ENCODE measurements at places on chromosomes 4 and X. TPM values are rescaled to one million over a fixed set of nuclear protein-coding genes. Genes with fewer than 3 reads are reported as not detected.

The HSPA4L gene
- total RNA-seq: 2.2 TPM

- DNase-seq: no peak
These were observed 21.7 kb upstream of the CD38 start for GRCh38 chr4:15756361-15756861.

DNA sequence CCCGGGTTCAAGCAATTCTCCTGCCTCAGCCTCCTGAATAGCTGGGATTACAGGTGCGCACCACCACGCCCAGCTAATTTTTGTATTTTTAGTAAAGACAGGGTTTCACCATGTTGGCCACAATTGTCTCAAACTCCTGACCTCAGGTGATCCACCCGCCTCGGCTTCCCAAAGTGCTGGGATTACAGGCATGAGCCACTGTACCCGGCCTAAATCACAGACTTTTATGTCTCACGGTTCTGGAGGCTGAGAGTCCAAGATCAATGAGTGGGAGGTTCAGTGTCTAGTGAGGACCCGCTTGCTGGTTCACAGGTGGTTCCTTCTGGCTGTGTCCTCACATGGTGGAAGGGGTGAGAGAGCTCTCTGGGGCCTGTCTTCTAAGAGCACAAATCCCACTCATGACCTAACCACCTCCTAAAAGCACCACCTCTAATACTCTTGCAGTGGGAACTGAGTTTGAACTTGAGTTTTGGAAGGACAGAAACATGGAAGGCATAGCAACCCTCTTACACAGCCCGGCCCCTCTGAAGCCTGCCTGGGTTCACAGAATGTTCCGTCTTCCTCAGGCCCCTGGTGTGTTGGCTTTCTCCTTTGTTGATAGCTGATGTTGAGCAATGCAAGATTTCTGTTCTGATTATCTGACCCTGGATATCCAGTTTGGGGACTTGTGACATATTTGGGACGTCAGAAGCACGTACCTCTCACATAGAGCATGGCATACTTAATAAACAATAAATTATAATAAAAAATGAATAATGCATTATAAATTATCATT, 1.9 kb upstream of the AKAP17A start:
- DNase-seq: no peak

GRCh38 chr4:177147668-177148067, 162.0 kb upstream of the NEIL3 start:
- no peak for DNase-seq

GRCh38 chr4:85149676-85150075, 183.2 kb upstream of the WDFY3 start:
- no peak for DNase-seq

DNA sequence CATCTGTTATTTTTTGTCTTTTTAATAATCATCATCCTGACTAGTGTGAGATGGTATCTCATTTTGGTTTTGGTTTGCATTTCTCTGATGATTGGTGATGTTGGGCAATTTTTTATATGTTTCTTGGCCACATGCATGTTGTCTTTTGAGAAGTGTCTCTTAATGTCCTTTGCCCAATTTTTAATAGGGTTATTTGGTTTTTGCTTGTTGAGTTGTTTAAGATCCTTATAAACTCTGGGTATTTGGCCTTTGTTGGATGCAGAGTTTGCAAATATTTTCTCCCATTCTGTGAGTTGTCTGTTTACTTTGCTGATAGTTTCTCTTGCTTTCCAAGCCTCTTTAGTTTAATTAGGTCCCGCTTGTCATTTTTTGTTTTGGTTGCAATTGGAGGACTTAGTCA, 152.1 kb upstream of the MED14 start:
- no peak for DNase-seq

DNA sequence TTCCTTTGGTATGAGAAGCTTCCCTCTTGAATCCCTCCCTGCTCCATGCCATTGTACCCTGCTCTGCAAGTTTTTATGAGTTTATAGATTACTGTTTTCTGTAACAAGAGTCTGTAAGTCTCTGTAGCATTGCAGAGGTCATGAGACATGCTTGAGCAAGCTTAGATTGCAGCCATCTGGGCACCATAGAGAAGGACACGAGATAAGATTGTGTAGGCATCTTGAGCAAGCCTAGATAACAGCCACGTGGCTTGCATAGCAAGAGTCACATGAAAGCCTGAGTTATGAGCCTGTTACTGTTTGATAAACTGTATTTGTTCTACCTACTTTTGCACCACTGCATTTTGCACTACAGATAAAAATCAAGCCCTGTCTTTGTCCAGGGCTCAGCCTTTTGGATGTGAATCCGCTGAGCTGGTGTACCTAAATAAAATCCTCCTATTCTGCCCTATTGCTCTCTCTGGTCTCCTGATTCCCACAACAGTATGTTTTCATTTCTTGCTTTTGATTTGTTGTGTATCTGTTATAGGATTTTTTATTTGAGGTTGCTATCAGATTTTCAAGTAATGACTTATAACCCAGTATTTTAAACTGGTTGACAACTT, 127.4 kb upstream of the ANKRD50 start:
- DNase-seq: no peak

DNA sequence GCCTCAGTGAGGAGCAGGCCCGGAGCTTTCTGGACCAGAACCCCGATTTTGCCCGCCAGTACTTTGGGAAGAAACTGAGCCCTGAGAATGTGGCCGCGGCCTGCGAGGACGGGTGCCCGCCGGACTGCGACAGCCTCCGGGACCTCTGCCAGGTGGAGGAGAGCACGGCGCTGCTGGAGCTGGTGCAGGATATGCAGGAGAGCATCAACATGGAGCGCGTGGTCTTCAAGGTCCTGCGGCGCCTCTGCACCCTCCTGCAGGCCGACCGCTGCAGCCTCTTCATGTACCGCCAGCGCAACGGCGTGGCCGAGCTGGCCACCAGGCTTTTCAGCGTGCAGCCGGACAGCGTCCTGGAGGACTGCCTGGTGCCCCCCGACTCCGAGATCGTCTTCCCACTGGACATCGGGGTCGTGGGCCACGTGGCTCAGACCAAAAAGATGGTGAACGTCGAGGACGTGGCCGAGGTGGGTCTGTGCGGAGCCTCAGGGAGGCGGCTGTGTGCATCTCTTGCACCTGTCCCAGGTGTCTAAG, 323 bp downstream of the PDE6B start:
- DNase-seq: peak; percentile 42

The RTL3 gene
- 1.1 TPM for total RNA-seq

- no peak for DNase-seq
These were observed 74.6 kb upstream of the SH3RF1 start for GRCh38 chr4:169345316-169345721.

DNA sequence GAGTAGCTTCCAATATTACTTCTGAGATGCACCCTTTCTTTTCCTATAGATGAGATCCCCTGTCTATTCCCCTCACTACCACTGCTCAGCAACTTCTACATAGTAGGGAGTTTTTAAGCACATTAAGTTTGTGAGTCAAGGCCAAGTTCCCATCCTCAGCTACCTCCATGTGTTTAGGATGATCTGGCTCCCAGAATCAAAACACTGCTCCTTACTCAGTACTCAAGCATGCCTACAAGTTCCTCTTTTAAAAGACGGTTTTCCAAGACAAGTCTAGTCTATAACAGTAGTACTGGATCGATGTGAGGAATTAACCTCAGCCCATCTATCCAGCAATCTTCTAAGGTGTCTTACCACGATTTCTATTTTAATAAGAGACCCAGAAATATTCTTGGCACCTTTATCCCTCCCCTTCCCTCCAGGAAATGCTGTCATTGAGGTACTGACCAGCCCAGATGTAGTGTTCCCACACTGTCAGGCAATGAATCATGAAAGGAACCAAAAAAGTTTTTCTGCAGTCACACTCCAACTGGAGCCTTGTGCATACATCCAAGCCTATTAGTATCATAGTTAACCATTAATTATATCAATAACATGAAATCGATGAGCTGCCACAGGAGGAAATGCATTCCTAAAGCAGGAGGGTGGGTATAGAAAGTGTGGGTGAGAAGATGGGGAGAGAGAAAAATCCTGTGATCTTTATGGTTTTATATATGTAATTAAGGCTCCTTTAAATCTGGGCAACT, 29.6 kb downstream of the AREG start:
- no peak for DNase-seq

The SLC16A2 gene
- total RNA-seq: 2.3 TPM

The MXRA5 gene
- total RNA-seq: 4.7 TPM

The PLAC1 gene
- total RNA-seq: not detected

DNA sequence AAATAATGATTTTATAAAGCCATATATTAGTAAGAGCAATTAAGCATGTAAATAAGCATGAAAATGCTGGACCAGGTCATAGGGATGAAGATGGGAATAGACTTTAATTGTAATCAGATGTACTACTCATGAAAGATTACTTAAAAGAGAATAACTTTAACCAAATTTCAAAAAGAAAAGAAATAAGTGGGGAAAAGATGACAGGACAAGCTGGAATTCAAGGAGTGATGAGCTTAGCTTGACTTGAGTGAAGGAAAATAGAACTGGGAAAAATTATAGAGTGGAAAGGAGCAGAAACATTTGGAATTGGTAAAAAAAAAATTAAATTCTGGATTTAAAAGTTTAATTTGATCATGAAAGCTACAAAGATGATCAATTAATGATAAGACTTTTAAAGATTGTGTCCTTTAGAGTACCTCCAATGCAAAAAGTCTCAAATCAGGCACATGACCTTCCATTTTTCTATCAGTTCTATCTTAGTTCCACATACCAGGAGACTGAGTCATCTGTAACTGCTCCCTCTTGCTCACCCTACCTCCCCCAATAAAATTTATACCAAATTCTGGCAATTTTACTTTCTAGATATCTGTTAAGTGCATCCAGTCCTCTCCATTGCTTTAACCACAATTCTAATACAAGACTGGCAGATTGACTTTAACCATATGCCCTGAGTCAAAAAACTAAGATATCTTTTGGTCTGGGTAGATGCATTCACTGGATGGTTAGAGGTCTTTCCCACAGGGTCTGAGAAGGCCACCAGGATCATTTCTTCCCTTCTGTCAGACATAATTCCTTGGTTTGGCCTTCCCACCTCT, 56.4 kb upstream of the SLIT2 start:
- no peak for DNase-seq

- no peak for DNase-seq
These were observed 31.0 kb upstream of the PLK4 start for GRCh38 chr4:127849505-127850234.

Data from mucosa of descending colon (tissue), 3 donors.